Left lobe of liver (tissue), 2 donors: ENCODE measurements at places on chromosomes 4 and X. TPM values are rescaled to one million over a fixed set of nuclear protein-coding genes. Genes with fewer than 3 reads are reported as not detected.

ASB12 gene
- total RNA-seq, result not detected

NPY2R gene
- total RNA-seq, result not detected

BRCC3 gene
- 9.5 TPM for total RNA-seq

ERCC6L gene
- 0.08 TPM for total RNA-seq

RBMX2 gene
- total RNA-seq, result 5.7 TPM

SPATA18 gene
- total RNA-seq, result 2.5 TPM

LGI2 gene
- 0.13 TPM for total RNA-seq

MEPE gene
- total RNA-seq, result not detected

INTS12 gene
- total RNA-seq, result 8.3 TPM

GPC3 gene
- total RNA-seq, result 1.1 TPM

MAGEA9 gene
- not detected for total RNA-seq

GRID2 gene
- not detected for total RNA-seq

PABPC1L2B gene
- not detected for total RNA-seq

SPCS3 gene
- 108 TPM for total RNA-seq

CT83 gene
- total RNA-seq, result not detected

TENM3 gene
- 1.4 TPM for total RNA-seq

SAT1 gene
- 227 TPM for total RNA-seq

SLC4A4 gene
- 24.6 TPM for total RNA-seq

TLR1 gene
- total RNA-seq, result 4.2 TPM

PABPC1L2A gene
- not detected for total RNA-seq
